Thyroid gland (tissue), 4 donors: ENCODE measurements at places on chromosomes 3 and 15.

DNA sequence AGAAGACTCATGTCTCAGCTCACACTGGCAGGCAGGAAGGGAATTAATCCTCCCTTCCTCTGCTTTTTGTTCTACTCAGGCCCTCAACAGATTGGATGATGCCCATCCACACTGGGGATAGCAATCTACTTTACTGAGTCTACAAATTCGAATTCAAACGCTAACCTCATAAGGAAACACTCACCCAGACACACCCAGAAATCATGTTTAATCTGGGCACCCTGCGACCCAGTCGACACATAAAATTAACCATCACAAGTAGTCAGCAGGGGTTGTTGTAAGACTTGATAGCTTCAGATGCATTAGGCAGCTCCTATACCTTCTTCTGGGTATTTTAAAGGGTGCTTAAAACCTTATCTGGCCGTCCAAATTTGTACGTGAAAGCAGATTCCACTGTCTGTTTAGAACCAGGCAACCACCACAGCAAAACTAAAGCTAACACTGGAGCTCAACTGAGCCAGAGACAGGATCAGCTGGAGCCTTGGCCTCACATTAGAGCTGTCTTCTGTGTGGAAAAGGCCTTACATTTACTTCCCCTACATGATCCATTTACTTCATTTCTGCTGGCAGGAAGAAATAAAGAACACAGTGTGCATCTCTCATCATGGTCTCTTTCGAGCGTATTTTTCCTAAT lies 407.3 kb upstream of the PPP2R3A start:
- DNase-seq = no peak

DNA sequence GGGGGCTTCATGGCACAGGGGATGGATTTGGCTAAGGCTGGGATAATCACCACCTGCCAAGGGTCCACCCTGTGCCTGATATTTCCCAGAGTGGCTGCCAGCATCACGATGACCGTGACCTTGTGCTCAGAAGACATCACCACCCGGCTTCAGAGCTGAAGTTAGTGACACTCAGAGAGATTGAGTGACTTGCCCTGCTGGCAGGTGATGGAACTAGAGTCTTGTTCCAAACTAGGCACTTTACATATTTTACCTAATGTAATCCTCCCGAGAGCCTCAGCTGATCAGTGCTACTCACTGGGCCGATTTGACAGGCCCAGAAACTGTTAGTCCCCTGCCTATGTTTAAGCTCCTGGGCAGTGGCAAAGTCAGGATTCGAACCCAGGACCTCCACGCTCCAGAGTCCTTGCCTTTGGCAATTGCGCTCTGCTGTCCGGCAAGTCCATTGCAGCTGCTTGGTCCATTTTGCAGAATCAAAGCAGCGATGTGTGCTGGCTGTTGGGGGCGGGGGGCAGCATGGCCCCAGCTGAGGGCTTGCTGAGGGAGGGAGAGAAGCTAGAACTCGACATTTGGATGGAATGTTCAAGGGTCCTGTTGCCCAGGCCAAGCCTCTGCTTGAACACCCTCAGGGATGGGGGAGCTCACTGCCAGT lies 74.8 kb upstream of the GATA2 start:
- DNase-seq = no peak

DNA sequence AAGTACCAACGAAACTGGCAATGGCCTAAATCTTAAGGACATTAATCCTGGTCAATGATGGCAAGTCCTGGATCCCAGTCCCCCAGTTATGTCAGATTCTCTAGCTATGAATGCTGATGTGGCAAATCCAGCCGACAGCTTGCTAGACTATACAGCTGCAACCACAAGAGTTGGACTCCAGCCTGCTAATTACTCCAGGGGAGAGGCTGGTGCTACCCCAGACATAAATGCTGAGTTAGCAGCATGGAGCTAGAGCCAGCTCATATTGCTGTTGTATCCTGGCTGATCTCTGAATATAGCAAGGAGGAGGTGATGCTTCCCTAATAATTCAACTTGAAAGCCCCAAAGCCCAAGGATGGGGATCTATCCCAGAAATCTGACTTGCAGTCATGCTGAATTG lies 207.1 kb downstream of the LRRN1 start:
- DNase-seq = no peak

GRCh38 chr3:128489927-128490649 lies 2.9 kb downstream of the GATA2 start:
- DNase-seq = peak; percentile 22

DNA sequence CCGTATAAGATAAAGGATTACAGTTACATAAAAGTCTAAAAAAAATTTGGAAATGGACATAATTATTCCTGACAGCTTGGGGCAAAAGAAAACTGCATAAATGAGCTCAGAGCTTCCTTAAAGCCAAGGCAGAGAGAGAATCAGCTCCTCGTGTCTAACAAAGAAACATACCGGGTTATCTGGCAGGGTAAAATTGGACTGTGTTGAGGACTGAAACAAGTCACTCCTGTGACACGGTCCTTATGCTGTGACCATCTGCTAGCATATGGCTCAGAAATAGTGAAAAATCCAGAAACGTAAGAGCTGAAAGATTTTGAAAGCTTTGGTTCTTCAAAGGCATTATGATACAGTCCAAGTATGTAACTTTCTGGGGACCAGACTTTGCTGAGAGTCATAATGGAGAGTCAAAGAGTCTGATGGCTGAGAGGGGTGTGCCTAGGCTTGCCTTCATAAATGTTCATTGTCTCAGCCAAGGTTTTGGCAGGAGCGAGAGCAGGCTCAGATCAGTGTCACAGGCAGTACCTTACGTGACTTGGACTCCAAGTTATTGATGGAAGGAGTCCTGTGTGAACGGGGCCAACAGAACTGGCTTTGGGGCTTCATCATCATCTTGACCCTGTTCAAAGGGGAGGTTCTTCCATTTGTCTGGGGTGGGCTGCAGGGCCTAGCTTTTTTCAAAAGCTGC lies 12.5 kb downstream of the MAP6D1 start:
- DNase-seq = no peak

- no peak for DNase-seq
These were observed 179.1 kb downstream of the SLC9A9 start for GRCh38 chr3:143668924-143669790.

DNA sequence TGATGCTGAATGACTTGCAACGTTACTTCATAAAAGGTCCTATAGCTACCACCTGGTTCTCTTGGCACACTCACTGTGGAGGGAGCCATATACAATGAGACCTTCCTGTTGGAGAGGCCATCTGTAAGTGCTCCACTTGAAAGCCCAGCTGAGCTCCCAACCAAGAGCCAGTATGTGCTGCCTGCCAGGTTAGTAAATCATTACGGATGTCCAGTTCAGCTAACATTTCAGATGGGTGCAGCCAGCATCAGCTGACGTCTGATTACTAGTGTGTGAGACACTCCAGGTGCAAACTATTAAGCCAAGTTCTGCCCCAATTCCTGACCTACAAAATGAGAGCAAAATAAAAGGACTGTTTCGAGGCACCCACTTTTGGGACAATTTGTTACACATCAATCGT lies 274.4 kb upstream of the ROBO2 start:
- no peak for DNase-seq

GRCh38 chr3:46353647-46354410 lies at the start of gene CCR2:
TSS of gene CCR2 (plus strand) at chr3:46354111. CDS start at chr3:46357528, 3,417 bp downstream.
- DNase-seq = no peak

DNA sequence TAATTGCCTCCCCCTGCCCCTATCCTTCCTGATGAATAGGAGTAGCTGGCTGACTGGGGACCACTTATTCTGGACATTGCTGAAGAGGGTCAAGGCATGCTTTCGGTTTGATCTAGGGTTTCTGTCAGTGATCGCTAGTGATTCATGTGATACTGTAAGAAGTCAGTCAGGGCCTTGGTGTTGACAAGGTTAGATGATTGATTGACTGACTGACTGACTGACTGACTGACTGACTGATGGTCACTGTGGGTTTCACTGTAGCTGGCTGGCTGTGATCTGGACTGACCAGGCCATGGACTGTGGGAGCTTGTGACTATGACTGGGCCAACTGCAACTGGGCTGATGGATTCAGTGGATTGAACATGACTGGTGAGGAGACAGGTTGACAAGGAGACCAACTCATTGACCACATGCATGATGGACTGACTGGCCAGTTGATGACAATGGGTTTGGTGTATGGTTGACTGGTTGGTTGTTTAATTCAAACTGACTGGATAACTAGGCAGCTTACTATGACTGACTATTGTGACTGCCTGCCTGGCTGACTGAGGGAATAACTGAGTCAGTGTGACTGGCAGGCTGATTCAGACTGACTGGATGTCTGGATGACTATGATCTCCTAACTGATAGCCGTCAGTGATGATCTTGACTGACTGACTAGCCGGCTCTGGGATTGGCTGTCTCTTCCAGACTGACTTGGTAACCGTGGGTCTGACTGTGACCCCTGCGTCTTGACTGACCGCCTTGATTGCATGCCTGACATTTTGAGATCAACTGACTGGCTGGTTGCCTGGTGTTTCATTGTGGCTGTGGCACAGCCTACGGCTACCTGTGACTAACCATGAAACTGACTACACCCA lies 509.9 kb downstream of the SHQ1 start:
- no peak for DNase-seq

- DNase-seq = no peak
These were observed 267.3 kb downstream of the LPP start for GRCh38 chr3:188421151-188421821.

- no peak for DNase-seq
These were observed 25.9 kb upstream of the CAPN7 start for GRCh38 chr3:15180042-15180611.

GRCh38 chr3:138812806-138813205 lies 21.9 kb downstream of the PIK3CB start:
- no peak for DNase-seq

DNA sequence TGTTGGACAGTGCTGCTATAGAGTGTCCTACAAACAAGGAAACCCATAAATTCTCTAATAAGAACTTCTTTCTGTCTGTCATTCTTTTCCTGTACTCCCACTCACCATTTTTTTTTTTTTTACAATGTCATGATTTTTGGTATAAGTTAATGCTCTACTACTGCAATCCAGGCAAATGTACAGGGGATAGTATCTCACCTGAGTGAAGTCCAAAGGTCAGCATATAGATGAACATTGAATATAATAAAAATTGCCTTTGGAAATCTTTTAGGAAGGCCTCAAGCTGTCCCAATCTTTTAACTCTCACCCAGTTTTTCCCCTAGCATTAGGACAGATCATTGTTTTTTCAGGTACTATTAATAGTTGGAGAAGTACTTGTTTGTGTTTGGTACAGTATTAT lies 21.3 kb upstream of the RAB11A start:
- no peak for DNase-seq

DNA sequence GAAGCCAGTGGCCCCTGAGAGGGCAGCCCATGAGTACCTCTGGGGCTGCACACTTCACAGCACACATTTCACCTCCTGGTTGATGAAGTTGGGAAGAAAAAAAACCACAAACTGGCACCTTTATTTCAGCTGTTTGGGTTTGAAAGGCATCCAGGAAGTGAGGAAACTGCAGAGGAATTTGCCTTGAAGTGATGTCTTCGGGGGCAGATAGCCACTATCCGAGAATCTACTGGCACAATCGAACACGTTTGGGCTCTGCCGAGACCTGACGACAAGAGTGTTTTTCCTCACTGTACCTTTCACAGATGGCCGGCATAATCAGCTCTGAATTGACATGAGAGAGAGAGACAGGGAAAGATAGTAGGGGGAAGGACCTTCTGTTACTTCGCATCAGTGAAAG lies 59.7 kb downstream of the LRIG1 start:
- no peak for DNase-seq

DNA sequence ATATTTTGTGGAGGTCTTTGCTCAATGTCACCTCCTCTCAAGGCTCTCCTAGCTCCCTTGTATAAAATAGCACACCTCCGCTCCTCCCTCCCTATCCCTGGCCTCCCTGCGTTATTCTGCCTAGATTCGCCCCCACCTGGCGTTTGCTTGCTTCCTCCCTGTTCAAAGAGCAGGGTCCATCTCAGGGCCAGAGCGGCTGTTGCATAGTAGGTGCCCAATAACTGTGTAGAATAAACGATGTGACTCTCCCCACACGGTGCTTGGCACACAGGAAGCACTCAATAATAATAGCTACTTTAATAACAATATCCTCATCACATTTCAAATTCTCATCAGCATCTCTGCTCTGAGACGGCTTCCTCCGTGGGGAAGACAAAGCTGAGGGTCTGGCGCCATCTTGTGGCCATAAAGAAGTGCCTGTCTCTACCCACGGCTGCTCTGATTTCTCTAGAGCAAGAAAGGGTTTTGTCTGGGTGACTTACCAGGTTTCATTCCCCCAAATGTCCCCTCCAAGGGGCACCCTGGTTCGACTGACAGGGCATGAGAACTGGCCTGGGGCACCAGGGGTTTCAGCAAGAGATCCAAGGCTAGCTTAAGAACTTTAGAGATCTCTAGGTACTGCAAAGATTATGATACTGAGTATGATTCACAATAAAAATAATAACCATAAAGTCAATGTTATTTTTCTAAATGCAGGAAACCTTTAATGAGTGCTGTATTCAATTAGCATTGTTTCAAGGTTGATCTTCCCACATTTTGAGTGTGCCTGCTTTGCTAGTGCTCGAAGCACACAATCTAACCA lies 16.1 kb downstream of the CD276 start:
- DNase-seq = peak; percentile 76

- DNase-seq = no peak
These were observed 4.6 kb upstream of the MFGE8 start for GRCh38 chr15:88917760-88918159.

GRCh38 chr3:98945101-98945524 lies 43.6 kb upstream of the DCBLD2 start:
- no peak for DNase-seq

GRCh38 chr3:89808680-89809197 lies 701.3 kb downstream of the EPHA3 start:
- DNase-seq = no peak

- DNase-seq = no peak
These were observed 2.0 kb upstream of the TPRG1 start for GRCh38 chr3:189169728-189170127.

DNA sequence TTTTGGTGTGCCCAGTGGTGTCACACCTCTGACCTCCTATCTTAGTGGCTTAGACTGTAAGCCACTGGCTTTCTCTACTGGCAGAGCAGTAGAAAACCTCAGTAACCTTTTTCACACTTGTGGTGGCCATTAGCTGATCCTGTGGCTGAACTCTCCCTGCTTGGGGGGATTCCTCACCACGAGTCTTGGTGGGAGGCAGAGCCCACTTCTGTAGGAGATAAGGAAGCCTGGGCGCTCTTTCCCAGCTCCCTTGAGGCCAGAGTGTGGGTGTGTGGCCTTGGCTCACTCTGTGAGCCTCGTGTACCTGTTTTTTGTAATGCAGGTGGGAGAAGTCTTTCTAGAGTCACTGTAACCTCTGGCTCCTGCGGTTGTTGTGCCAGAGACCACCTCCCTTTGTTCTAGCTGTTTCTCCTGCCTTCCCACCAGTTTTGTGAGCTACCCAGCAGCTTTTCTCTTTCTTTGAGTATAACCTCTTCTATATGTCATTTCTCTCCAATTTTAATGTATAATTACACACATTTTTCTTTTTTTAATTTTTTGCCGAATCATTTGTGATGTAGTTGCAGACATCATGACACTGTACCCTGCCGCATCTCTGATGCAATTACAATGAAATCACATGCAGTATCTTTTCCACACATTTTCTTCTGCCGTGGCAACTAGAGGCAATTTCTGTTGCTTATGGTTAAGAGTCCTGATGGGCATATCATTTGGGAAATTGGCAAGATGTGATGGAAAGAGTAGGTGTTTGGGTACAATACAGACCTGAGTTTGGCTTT lies 13.8 kb downstream of the XCR1 start:
- no peak for DNase-seq
